ENCODE measurements at places on chromosomes 3 and 15.

DNA sequence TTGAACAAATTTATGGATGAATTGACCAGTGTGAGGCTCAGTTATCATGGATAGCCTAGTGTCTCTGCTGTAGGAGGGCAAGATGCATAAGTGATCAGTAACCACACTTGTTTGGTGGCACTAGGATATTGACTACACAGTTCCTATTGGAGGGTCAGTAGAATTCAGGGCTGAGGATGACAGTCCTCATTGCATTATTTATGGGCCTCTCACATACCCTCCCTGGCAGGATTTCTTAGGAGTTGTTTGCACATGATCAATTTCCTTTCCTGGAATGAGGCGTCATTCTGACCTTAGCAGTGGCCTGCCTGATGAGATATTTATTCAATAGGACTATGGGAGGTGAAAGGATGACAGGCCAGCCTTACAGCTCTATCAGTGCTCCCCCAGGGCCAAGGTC lies 125.1 kb upstream of the AGBL1 start:
- DNase-seq, result no peak

- no peak for DNase-seq
Measured at GRCh38 chr3:36580716-36581115, 183.6 kb downstream of the DCLK3 start.

- no peak for DNase-seq
Measured at GRCh38 chr3:71025010-71025409, 558.5 kb downstream of the FOXP1 start.

GRCh38 chr3:192062186-192062585 lies 601.2 kb downstream of the PYDC2 start:
- peak; percentile 84 for DNase-seq
